CD4-positive, alpha-beta T cell treated with Interleukin-1 beta for 1 hour (primary cell): ENCODE measurements at places on chromosomes 5 and 9.

DNA sequence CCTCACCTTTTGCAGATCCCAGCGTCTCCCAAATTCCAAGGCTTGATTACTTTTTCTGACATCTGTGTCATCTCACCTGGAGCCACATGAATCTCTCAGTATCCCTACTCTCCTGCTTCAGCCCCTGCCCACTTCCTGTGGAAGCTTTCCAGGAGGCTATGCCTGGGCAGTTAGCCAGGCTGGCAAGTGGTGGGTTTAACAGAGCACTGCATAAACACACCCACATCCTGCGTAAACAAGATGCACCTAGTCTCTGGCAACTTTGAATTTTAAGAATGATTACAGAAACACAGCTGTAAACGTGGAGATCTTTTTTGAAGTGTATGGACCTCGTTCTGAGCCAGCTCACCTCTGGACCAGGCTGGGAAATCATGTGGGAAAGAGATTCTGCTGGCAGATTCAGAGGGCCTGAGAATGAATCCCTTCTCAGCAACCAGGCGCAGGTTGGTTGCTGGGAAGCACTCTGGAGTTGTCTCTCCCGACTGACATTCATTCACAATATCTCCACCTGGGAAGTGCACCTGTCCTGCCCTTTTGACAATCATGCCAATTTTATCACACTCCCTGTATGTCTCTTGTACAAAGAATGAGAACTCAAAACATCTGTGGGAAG is 55.7 kb upstream of the FANCC start:
- no peak for DNase-seq

GRCh38 chr5:113123618-113124017 is 147.0 kb downstream of the DCP2 start:
- DNase-seq, result no peak

GRCh38 chr5:96863114-96863513 is 13.2 kb upstream of the ERAP2 start:
- DNase-seq, result no peak

GRCh38 chr9:132214027-132214622 is 52.3 kb downstream of the NTNG2 start:
- no peak for DNase-seq

DNA sequence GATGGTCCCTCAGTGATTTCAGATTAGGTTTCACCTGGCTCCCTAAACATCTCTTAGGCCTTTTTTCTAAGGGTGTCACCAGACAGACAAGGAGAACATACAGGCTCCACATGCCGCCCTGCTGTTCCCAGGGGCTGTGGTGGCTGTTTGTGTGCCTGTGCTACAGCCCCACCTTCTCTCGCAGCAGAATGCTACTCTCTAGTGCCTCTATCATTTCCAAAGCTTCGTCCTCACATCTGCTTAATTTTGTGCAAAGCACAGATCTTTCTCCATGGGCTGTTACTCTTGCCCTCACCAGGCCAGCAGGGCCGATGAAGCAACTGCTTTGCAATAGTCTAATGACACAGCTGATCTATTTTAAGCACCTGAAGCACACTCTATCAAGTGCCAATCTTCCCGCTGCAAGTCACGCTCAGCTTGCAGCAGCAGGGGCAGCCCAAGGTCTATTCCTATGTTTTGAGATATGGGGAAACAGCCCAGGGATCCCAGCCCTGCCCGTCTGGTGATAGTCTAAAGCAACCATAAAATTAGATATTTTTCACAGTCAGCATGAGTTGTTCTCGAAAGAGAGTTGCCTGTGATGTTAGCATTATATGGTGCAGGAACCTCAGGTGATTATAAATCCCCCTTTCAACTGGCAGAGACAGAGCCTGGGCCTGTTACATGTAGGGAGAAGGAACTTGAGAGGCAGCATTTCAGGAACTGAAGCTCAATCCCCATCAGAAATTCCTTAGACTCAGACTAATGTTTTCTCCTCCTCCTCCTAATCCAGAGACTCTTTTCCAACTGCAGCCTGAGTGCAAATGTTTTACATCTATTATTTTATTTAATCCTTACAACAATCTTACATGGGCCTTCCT is 12.7 kb downstream of the ABLIM3 start:
- DNase-seq, result no peak

DNA sequence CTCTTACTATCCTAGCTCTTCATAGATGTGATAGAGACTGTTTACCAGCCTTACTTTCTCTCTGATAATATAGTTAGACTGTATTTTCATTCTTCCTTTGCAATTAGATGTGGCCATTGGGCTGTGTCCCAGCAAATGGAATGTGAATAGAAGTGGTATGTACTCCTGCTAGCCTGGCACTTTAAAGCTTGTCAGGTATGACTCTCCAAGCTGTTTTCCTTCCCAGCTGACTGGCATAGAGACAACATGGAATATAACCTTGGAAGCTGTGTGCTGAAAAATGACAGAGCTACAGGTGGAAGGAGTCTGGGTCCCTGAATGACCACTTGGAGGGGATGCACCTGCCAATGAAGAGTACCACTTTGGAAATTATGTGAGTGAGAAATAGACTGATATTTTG is 116.2 kb downstream of the DIRAS2 start:
- no peak for DNase-seq

- no peak for DNase-seq
Observed at GRCh38 chr5:108238461-108238860, 143.4 kb downstream of the FBXL17 start.

DNA sequence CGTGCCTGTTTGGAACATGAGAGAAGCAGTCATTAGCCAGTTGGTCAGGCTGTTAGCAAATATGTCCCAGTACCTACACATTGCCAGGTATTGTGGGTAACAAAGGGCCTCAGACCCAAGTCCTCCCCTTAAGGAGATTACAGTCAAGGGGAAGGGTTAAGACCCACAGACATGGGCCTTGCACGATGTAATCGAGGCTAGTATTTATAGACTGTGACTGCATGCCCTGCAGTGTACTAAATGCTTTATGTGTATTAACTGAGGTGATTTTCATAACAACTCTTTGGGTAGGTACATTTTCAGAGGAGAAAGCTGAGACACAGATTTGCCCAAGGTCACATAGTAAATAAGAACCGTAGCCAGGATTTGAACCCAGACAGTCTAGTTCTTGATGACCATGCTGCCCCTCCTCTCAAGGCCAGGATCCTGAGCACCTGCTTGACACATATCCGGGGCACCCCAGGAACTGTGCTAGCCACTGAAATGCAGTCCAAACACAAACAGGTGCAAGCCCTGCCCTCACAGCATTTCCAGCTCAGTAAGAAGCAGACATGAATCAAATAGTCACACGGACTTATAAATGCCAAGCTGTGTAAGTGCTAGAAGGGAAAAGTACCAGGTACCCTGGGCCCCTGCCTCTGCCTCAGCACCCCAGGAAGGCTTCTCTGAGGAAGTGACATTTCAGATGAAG is 32.0 kb upstream of the GRPEL2 start:
- DNase-seq, result no peak

DNA sequence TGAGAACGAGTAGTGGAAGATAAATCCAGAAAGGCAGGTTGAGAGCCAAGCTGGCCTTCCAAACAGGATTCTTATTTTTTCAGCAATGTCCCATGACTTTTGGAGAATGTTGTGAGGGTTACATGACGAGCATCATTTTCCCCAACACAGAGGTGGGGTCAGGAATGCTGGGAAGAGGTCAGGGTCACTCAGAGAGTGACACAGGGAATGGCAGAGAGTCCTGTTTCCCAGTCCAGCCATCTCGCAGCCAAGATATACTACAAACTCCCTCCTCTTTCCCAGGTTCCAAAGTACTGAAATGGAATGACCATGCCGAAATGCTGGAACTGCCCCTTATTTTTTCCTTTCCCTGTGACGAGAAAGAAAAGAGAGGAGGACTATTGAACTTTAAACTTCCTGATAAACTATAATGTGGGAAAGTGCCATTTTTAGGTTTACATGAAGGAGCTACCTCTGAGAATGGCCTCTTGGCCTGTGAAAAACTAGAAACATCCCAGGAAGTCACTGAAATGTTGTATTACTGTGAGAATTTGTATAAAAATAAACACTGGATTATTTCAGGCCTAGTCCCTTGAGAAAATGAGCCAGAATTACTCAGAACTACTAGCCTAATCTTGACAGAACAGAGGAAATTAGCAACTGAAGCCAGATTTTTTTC is 420.4 kb downstream of the CETN3 start:
- DNase-seq, result no peak

DNA sequence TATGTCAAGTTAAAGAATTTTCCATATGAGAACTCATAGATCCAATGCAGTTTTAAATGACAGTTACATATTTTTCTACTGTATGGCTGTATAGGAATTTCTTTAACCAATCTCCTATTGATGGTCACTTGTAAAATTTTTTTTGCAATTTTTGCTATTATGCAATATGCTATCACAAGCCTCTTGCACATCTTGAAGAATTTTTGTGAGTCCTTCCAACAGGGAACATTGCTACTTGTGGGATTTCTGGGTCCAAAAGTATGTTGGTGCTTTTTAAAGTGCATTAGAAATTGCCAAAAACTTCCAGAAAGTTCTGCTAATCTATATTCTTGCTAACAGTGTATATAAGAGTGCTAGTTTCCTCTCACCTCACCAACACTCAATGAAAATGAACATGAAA is 65.1 kb downstream of the NPR3 start:
- no peak for DNase-seq

DNA sequence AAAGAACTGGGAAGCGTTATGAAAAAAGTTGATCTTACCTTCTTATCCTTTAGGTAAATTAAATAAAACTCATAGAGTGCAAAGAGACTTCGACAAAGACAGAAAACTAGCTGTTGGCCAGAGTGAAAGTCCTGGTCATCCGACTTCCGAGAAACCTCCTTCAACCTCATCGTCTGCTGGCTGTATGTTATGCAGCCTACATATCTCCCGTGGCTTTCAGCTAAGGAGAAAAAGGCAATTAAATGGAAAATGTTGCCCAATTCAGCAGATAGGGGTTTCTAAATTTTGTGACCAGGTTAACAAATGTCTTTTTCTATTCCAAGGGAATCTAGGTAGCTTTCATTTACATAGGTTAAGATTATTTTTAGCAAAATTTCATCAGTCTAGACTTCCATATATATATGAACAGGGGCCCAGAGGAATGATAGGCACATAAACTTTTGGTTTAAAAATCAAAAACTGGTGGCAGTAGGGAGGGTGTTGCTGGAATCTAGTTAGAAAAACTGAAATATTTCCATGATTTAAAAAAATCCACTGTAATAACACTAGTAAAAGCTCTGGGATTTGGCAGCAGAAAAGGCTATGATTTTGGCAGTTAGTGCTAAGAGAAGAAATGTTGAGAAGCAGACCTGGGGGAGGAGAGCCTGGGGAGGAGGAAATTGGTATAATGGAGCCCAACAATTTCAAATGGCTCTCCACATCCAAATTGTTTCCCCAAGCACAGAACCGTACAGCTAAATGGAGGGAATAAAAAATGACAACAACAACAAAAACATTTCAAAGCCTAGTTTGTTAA is 32.1 kb downstream of the RAI14 start:
- no peak for DNase-seq
